B cell (primary cell): ENCODE measurements at places on chromosomes 1 and 21. TPM values are rescaled to one million over a fixed set of nuclear protein-coding genes. Genes with fewer than 3 reads are reported as not detected.
A peak's percentile ranks its signal among the peaks of the same experiment; 100 is the strongest.

DNA sequence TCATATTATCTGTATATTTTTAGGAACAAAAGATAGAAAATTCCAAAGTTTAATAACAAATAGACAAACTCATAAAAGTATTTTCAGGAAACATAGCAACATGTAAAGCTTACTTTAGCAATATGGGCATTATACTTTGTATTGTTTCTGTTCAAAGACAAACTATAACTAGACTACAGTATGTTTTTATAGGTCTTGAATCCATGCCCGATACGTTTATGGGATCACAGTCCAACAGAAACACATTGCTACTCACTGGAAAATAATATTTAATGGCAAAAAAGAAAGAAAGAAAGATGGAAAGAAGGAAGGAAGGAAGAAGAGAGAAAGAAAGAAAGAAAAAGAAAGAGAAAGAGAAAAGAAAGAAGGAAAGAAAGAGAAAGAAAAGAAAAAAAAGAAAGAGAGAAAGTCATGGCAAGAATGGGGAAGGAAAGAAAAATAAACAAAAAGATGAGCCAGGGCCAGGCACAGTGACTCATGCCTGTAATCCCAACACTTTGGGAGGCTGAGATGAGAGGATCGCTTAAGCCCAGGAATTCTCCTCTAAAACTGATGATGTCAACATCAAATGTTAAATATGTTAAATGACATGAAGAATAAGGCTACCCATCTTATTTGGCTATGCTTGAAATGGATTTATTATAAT is 32.7 kb downstream of the TM2D1 start:
- no peak overlapping the region for H3K4me3 ChIP-seq
- no peak for DNase-seq
- no peaks in the 10 kb centered on the region for H3K4me1 ChIP-seq
- no peaks in the 10 kb centered on the region for H3K27me3 ChIP-seq

GRCh38 chr1:168099337-168099801 is 37.4 kb downstream of the GPR161 start:
- H3K27me3 ChIP-seq, result no peaks in the 10 kb centered on the region
- no peaks in the 10 kb centered on the region for H3K4me1 ChIP-seq
- no peaks in the 10 kb centered on the region for H3K36me3 ChIP-seq
- no peak for DNase-seq
- no peak overlapping the region for H3K4me3 ChIP-seq

DNA sequence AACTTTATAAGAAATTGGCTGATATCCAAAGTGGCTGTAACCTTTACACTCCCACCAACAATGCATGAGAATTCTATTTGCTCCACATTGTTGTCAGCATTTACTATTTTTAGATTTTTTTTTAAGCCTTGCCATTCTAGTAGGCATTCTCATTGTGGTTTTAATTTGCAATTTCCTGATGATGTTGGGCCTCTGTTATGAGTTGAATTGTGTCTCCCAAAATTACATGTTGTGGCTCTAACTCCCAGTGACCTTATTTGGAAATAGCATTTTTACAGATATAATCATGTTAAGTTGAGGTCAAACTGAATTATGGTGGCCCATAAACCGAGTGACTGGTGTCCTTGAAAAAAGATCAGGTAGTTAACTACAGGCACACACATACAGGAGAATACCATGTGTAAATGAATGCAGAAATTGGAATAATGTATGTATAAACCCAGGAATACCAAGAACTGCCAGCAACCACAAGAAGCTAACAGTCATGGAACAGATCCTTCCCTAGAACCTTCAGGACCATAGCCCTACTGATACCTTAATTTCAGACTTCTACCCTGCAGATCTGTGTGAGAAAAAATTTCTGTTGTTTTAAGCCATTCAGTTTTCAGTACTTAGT is 348.8 kb upstream of the DAB1 start:
- DNase-seq, result no peak
- H3K27me3 ChIP-seq, result no peaks in the 10 kb centered on the region
- no peaks in the 10 kb centered on the region for H3K36me3 ChIP-seq
- H3K4me3 ChIP-seq, result no peak overlapping the region
- no peak overlapping the region for H3K27ac ChIP-seq
- no peaks in the 10 kb centered on the region for H3K4me1 ChIP-seq

GRCh38 chr1:227942021-227942715 is 5.6 kb downstream of the WNT9A start:
- no peak for DNase-seq
- H3K4me1 ChIP-seq, result peaks cover 9% of the 10 kb centered on the region
- H3K36me3 ChIP-seq, result no peaks in the 10 kb centered on the region
- no peak overlapping the region for H3K27ac ChIP-seq
- H3K4me3 ChIP-seq, result no peak overlapping the region

DNA sequence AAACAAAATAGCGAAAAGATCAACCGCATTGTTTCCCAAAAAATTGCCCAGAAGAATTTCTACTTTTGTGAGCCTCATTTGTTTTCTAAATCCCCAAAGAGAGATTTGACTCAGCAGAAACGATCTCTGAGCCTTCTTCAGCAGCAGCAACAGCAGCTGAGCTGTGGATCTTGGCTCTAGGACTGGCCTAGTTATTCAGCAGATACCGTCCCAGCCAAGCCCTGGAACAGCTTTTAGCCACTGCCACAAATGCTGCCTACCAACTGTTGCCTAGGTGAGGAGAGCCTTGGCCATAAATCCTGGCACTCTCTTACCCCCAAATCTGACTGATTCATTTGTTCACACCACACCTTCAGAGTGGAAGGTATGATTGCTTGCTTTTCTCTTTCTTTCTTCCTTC is 320.1 kb downstream of the TGFB2 start:
- no peaks in the 10 kb centered on the region for H3K4me1 ChIP-seq
- no peaks in the 10 kb centered on the region for H3K36me3 ChIP-seq
- H3K27me3 ChIP-seq, result no peaks in the 10 kb centered on the region

- no peak overlapping the region for H3K27ac ChIP-seq
- no peak overlapping the region for H3K4me3 ChIP-seq
- H3K4me1 ChIP-seq, result peaks cover 13% of the 10 kb centered on the region
- no peaks in the 10 kb centered on the region for H3K27me3 ChIP-seq
- H3K36me3 ChIP-seq, result no peaks in the 10 kb centered on the region
- DNase-seq, result no peak
These were observed 77.7 kb downstream of the TOMM20 start for GRCh38 chr1:235050911-235051360.

GRCh38 chr1:86184426-86184825 is 27.9 kb upstream of the COL24A1 start:
- no peak for DNase-seq
- H3K27me3 ChIP-seq, result no peaks in the 10 kb centered on the region
- no peak overlapping the region for H3K4me3 ChIP-seq
- no peak overlapping the region for H3K27ac ChIP-seq
- no peaks in the 10 kb centered on the region for H3K36me3 ChIP-seq

GRCh38 chr1:247576514-247576913 is 11.6 kb upstream of the OR2G2 start:
- peak; percentile 18 for DNase-seq
- H3K4me1 ChIP-seq, result no peaks in the 10 kb centered on the region
- H3K27me3 ChIP-seq, result no peaks in the 10 kb centered on the region
- H3K36me3 ChIP-seq, result no peaks in the 10 kb centered on the region
- no peak overlapping the region for H3K27ac ChIP-seq

DNA sequence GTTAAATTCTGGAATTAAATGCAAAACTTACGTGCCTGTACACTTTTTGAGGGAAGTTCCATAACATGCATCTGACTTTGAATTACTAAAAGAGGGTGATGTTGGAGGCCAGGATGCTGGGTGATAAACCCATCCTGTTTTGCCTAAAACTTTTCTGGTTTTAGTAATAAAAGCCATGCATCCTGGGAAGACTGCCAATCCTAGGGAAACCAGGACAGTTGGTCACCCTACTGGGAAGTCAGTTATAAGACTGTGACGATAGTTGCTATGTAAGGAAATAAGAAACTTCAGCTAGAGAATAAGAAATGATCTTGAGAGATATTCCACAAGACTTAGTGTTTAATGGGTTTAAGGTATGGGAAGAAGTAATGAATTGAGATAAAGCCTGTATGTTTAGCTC is 336.6 kb upstream of the LYPLAL1 start:
- no peak overlapping the region for H3K27ac ChIP-seq
- no peaks in the 10 kb centered on the region for H3K36me3 ChIP-seq
- DNase-seq, result no peak
- no peak overlapping the region for H3K4me3 ChIP-seq
- no peaks in the 10 kb centered on the region for H3K27me3 ChIP-seq

DNA sequence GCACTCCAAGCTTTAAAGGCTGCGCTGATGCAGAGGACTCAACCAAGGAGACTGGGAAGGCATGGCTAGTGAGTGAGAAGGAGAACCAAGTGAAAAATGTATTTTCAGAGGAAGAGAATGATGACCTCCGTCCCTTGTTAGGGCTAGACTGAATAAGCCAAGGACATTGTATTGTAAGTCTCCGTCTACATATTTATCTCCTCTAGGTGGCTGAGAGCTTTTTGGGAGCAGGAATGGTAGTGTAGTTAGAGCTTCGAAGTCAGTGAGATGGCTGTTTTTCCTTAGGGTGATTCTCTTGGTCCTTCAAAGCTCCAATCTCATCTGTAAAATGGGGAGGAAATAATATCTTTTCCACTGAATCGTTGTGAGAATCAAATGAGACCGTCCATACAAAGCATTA is 37.6 kb downstream of the ZBTB40 start:
- no peaks in the 10 kb centered on the region for H3K4me1 ChIP-seq
- no peak overlapping the region for H3K27ac ChIP-seq
- H3K4me3 ChIP-seq, result no peak overlapping the region

DNA sequence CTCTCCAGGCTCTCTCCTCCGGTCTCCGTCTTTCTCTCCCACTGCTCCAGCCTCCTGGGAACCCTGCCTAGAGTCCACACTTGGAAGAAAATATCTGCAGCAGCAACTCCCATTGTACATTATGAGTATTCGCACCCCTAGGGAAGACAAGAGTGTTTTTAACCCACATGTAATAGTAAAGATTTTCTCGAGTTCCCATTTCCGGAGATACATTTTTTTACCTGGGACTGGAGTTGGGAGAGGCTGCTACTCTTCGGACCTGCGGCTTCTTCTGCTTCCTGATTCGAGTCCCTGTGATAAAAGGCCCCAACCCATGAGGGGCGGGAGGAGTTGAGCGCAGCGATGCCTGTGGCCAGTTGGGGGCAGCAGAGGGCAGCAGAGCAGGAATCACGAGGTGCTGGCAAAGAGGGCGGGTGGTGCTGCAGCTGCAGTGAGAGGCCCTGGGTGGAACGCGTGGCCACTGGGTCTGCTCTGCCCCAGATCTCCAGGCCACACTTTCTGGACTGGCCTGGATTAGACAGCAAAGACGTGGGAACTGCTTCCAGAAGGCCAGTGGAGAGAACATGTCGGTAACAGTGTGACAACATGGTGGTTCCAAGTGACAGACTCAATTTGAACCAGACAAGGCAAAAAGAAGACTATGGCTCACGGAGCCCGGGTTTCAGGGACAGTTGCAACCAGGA is 221.0 kb upstream of the CSF3R start:
- no peak overlapping the region for H3K27ac ChIP-seq
- no peaks in the 10 kb centered on the region for H3K36me3 ChIP-seq
- peaks cover 3% of the 10 kb centered on the region for H3K4me1 ChIP-seq
- DNase-seq, result peak; percentile 71
- no peaks in the 10 kb centered on the region for H3K27me3 ChIP-seq

DNA sequence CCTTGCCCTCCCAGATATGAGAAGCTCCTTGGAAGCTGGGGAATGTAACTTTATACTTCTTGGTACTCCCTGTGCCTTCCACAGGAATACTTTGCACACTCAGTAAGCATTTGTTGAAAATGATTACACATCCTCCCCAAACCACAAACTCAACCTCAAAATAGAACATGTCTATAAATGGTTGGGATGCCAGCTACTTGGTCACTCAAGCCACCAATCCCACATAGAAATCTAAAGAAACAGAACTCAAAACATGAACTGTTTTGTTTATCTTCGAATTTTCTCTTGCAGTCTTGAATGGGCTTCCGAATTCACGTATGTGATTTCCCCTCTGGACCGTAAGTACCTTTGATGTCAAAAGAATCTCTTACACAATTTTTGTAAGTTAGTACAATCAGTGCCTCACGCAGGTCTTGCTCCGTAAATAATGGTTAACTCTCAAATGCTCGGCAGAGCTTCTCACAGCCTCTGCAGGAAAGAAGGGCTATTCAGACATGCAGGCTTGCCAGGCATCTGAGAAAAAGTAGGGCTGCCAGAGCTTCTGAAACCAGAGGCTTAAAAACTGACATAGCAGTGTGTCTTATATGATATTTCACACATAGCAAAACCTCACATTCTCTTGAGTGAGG is 26.9 kb downstream of the SORT1 start:
- H3K36me3 ChIP-seq, result no peaks in the 10 kb centered on the region
- DNase-seq, result no peak
- peaks cover 8% of the 10 kb centered on the region for H3K27me3 ChIP-seq
- no peaks in the 10 kb centered on the region for H3K4me1 ChIP-seq
- H3K4me3 ChIP-seq, result no peak overlapping the region

- no peaks in the 10 kb centered on the region for H3K27me3 ChIP-seq
- H3K4me3 ChIP-seq, result no peak overlapping the region
- no peak overlapping the region for H3K27ac ChIP-seq
These were observed 84.1 kb downstream of the LYST start for GRCh38 chr1:235782601-235783000.

- no peaks in the 10 kb centered on the region for H3K4me1 ChIP-seq
- no peaks in the 10 kb centered on the region for H3K27me3 ChIP-seq
- H3K27ac ChIP-seq, result no peak overlapping the region
- no peaks in the 10 kb centered on the region for H3K36me3 ChIP-seq
- H3K4me3 ChIP-seq, result no peak overlapping the region
These were observed 142.7 kb upstream of the CD34 start for GRCh38 chr1:208053661-208054060.

GRCh38 chr1:41023279-41023990 is 1.9 kb upstream of the SLFNL1 start:
- peaks cover 11% of the 10 kb centered on the region for H3K36me3 ChIP-seq
- H3K4me3 ChIP-seq, result no peak overlapping the region
- H3K27ac ChIP-seq, result no peak overlapping the region
- peaks cover 16% of the 10 kb centered on the region for H3K4me1 ChIP-seq
- H3K27me3 ChIP-seq, result no peaks in the 10 kb centered on the region
- DNase-seq, result no peak

DNA sequence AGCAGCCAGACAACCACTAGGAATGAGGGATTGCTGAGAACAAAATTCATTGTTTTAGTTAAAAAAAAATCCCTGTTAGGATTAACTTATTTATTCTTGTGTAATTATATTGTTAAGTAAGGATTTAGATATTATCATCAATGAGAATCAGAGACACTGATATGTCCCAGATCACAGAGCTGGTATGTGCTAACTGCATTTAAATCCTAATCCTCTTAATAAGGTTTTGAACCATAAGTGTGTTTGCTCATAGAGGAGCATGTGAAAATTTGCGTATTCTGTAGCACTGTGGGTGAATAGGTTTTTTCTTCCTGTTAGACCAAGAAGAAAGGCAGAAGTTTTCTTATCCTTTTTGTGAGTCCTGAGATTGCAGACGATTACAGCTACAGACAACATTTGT is 147.1 kb downstream of the HHAT start:
- no peak overlapping the region for H3K27ac ChIP-seq
- no peak overlapping the region for H3K4me3 ChIP-seq
- no peaks in the 10 kb centered on the region for H3K36me3 ChIP-seq

Gene EXTL2
- 3.9 and 4.6 TPM in 2 replicates for total RNA-seq

Gene TSNAX
- 34.8 and 41.4 TPM in 2 replicates for total RNA-seq

Gene ALX3
- not detected in 2 replicates for total RNA-seq

Gene PLEKHA6
- total RNA-seq, result 0.47 and 0.92 TPM in 2 replicates

Gene GBP5
- total RNA-seq, result 24.6 and 25.2 TPM in 2 replicates

Gene OR2T11
- total RNA-seq, result 3.6 and 4.9 TPM in 2 replicates

Gene SH3D21
- total RNA-seq, result 1.8 and 2.6 TPM in 2 replicates

Gene HPDL
- total RNA-seq, result 0.79 and 0.85 TPM in 2 replicates

Gene LAX1
- total RNA-seq, result 20.5 and 23.5 TPM in 2 replicates

Gene TSSK3
- 10.4 and 11.6 TPM in 2 replicates for total RNA-seq

Gene ZNF672
- 56.3 and 62.2 TPM in 2 replicates for total RNA-seq
